RWPE2 (cell line): ENCODE measurements at places on chromosomes 5 and 9.

DNA sequence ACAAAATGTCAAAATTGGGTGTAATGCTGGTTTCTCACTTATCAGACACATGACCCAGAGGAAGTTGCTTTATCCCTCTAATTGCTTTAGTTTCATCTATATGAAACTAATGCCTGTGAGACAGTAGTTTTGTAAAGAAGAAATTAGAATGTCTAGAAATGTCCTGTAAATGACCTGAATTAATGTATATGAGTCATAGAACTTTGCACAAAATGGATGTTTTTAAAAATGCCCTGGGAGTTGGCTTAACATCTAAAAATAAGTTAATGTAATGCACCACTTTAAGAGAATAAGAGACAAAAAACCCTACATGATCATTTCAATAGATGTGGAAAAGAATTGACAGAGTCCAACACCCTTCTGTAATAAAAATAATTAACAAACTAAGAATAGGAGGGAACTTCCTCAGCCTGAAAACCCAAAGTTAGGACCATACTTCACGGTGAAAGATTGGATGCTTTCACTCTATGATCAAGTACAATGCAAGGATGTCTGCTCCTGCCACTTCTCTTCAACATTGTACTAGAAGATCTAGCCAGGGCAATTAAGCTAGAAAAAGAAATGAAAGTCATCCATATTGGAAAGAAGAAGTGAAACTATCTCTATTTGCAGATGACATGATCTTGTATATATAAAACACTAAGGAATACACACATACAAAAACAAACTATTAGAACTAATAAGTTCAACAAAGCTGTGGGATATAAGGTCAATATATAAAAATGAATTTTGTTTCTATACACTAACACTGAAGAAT, 117.9 kb downstream of the MELK start:
- no peak for DNase-seq

GRCh38 chr9:96501633-96502538, 51.9 kb downstream of the HABP4 start:
- no peak for DNase-seq

DNA sequence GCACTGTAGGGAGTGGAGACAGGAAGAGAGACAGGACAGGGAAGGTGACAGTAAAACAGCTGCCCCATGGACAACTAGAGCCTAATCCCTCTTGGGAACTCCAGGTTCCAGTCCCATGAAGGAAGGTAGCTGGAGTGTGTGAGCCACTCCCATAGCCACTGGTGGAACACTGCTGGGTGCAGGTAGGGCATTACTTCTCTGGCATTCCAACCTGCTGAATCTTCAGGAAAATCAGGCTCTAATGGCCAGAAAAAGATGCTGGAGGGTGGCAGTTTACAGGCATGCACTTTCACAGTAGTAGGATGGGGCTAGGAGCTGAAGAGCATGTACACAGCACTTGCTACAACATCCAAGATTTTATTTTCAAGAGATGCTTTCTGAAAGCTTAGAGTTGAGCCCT, 259.4 kb downstream of the AUH start:
- DNase-seq, result no peak

- DNase-seq, result no peak
These were observed 812 bp downstream of the CACFD1 start for GRCh38 chr9:133460405-133461175.

DNA sequence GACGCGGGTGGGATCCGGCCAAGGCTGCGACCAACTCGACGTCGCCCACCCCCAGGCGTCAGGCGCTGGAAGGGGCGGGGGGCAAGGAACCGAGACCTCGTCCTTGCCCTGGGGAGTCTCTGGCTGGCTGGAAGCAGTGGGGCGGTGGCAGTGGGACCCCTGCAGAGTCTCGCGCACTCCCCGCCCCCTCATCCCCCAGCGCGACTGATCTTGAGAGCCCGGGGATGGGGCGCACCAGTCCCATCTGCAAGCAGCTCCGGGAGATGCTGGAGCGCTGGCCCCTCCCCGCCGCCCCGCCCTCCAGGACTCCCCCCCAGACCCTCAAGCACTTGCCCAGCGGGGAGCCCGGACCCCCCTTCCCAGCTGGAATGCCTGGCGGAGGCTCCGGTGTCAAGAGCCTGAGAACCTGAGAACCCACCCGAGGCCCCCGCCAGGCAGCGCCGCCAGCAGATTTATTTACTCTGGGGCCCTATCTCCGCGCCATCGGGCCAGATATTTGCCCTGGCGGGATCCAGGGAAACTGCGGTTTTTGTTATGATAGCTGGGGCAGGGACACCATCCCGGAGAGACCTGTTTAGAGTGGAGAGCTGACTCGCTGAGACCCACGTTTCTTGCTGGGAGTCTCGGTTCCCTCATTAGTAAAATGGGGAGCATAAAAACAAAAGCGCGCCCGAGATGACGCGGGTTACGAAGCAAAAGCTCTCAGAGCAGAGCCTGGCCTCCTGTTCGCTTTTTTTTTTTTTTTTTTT, 1.2 kb downstream of the PRRT1B start:
- no peak for DNase-seq

GRCh38 chr5:156277290-156277689, 49.7 kb upstream of the SGCD start:
- no peak for DNase-seq

DNA sequence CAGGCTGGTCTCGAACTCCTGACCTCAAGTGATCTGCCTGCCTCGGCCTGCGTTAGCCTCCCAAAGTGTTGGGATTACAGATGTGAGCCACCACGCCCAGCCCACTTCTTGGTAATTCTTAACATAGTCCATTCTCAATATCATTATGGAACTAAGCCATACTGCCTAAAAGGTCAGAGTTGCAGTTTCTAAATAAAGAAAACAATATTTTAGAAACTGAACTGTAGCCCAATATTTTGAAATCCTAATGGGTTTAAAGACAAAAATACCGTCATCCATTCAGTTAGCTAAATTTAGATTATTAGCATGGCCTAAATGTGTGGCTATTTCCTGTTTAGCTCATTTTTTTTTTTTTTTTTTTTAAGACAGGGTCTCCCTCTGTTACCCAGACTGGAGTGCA, 99.5 kb downstream of the USP20 start:
- no peak for DNase-seq

DNA sequence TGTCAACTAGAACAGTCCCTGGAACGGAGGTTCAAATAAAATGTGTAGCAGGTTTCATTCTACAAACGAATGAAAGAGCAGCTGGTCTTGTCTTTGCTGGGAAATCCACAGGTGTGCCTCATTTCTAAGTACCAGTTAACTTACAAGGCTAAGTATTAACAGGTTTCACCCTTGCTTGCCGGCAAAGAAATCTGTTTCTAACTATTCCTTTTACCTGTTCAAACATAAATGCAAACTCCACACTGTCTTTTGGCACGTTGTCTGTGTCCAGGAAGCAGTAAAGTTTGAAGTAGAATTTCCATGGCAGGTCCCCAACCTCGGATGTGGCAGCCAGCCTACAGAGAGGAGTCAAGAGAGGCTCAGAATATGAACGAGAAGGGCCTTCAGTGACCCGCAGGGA, 54.4 kb upstream of the RETREG1 start:
- no peak for DNase-seq

GRCh38 chr5:36301858-36302603, at the start of gene RANBP3L:
TSS of gene RANBP3L (minus strand) at chr5:36301902. CDS start at chr5:36301416, 486 bp downstream.
- no peak for DNase-seq

DNA sequence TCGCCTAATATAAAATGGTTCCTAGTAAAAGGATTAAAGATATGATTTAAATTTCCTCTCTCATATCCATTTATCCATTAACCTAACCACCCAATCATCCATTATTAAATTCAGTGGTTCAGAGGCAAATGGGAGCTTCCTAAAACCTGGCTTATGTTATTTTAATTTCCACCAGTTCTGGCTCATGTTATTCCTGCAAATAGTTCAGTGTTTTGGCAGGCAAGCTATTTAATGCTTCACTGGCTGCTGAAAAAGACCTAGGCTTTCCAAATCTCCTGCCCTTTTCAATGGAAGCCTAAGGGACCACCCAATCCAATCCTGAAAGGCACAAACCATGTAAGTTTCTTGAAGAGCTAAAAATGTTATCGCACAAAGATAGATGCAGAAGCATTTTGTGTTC, 52.3 kb downstream of the POC5 start:
- no peak for DNase-seq

GRCh38 chr9:5178126-5178805, 7.2 kb downstream of the INSL6 start:
- peak; percentile 38 for DNase-seq

DNA sequence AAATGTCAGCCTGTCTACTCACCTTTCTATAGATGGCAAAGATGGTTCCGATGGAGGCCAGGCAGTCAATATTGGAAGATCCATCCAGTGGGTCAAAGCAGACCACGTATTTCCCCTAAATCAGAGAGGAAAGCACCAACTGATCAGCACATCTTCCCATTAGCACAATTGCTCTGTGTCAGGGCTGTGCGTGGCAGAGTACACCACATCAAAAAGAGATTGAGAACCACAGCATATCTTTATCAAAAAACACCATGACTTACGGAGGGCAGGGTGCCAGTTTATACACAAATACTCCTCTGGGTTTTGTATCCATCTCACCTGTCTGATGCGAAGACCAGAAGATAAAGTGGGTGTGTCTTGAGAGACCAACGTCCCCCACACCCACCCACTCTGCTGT, 9.1 kb downstream of the FBP2 start:
- no peak for DNase-seq
